Stimulated activated CD4-positive, alpha-beta T cell treated with anti-CD3 and anti-CD28 coated beads, Interleukin-15, amount 100 ng/mL, for 1 hour (primary cell): ENCODE measurements at places on chromosomes 12 and 14.

GRCh38 chr14:97219431-97220017 lies 422.3 kb downstream of the VRK1 start:
- peak; percentile 3 for DNase-seq

- DNase-seq, result no peak
These were observed 18.7 kb upstream of the OASL start for GRCh38 chr12:121057794-121058193.

DNA sequence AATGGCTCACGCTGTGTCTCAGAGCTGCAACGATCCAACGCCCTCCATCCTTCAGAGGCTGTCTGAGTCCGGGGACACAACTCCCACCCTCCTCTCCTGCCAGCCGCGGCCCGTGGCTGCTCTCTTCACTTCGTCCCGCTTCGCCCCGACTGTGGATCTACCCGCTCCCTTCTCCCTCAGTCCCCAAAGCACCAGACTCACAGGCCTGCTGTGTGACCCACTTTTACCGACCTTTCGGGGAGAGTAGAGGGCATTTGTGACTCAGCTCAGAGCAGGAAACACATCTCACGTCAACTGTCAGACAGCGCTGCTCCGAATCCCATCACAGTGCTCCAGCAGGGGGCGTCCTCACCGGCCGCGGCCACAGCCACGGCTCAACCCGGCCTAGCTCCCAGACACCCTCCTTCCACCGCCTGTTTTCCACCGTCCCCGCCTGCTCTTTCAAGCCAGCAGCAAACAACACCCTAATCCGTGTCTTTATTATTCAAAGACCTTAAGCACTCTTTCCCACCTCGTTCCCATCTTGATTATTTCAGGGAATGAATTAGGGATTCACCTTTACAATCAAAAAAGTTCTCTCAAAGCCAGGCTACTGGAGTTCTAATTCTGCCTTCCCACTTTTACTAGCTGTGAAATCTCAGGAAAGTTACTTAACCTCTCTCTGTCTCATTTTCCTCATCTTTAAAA lies 5.0 kb upstream of the AQP2 start:
- DNase-seq, result peak; percentile 69

DNA sequence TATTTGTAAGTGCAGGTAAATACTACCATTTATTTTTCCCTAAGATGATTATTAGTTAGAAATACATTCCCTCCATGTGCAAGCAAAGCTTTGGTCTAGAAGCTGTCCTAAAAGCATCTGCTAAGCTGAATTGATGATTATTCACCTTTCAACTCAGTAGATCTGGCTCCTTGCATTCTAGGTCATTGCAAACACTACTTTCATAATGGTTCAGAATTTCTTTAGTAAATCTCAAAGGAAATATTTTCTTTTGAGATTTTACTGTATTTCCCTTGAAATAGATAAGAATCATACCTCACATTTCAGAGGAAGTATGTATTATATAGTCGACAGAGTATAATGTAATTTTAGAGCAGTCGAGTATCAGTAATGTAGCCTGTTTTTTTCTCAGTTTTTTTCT lies 2.4 kb downstream of the ETNK1 start:
- DNase-seq, result no peak

DNA sequence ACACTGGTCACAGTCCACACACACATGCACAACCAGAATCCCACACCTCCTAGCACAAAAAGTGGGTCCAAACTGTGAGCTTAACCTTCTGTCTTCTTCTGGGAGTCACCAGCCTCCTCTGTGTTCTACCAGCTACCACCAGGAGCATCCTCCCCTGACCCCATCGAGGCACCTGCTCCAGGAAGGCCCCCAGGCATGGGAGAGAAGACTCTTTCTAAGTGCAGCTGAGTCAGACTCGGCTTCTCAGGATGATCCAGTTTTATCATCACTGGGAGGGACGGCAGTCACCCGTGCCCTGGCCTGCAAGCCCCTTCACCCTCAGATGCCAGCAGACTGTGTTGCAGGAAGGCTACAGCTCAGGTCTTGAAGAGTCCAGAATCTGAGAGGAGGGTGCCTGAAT lies 7.9 kb upstream of the ENDOU start:
- DNase-seq, result no peak

DNA sequence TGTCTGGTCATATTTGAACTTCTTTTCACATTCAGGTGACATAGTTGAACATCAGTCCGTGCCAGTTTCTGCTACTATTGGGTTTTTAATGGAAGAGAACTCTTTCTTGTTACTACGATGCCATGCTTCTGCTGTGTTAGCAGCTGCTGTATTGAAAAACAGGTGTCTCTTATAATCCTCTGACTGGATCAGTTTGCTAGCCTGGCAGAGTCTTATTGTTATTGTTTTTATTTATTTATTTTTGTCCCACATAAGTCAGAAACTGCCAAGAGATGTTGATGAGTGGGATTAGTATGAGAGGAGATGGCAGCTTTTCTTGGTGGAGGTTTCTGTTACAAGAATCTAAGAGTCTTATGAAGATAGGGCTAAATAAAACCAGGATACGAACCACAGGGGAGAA lies 14.6 kb downstream of the ETV6 start:
- no peak for DNase-seq

DNA sequence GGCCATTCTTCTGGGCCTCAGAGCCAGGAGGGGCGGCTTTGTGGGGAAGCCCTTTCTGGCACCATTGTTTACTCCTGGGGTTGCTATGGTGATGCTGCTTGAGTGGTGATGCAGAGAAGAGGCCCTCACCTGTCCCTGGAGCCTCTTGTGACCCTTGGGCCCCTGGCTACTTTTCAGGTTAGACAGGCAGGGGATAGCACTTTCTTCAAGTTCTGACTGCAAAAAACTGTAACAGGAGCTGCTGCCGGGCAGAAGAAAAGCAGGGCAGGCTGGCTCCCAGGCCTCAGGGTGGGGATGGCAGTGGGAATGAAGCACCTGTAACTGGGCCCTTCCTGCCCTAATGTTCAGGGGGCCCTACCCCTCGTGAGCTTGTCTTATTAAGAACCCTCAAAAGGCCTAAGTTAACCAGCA lies at the start of gene TEX52:
Gene TEX52 (minus strand): TSS at position 19 of the 411 bp plus-strand sequence. CDS start 13 bp downstream, at position 6.
- DNase-seq, result no peak

DNA sequence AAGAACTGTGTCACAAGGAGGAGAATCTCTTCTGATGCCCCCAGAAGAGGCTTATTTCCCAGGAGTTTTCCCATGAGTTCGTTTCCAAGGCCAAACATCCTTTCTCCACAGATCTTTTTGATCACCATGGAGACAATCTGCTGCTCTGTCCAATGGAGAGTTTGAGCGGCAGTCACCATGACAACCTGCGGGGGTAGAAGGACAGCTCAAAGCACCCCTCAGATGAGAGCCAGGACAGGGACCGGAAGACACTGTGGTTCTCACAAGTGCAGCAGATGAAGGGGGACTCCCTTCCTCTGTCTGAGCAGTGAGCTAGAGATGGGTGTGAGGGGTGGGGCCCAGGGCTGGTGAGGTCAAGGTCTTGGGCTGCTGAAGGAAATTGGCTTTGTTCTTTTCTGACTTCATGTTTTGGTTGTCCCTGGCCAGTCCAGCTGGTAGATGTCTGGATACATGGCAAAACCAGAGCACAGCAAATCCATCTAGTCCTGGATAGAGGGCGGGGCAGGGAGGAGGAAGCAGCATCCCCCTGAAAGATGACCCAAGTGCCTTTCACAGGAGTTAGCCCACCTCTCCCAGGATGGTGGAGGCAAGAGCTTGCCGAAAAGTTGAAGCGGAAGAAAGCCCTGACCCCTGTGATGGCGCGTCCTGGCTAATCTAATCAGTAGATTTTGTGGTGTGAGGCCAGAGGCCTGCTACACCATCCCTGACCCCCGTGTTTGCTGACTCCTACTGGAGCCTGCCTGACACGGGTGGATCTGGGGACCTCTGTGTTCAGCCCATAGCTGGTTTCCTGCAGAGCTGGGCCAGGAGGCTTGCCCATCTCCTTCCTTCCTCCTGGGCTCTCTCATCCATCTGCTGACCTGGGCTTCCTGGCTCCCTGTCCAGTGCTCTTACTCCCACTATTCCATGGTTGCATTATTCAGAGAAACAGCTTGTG lies 24.4 kb downstream of the DHRS2 start:
- no peak for DNase-seq

- DNase-seq, result peak; percentile 67
These were observed 2.5 kb downstream of the PTPN6 start for GRCh38 chr12:6953442-6954315.

- no peak for DNase-seq
These were observed 746.0 kb downstream of the VRK1 start for GRCh38 chr14:97543221-97543620.

DNA sequence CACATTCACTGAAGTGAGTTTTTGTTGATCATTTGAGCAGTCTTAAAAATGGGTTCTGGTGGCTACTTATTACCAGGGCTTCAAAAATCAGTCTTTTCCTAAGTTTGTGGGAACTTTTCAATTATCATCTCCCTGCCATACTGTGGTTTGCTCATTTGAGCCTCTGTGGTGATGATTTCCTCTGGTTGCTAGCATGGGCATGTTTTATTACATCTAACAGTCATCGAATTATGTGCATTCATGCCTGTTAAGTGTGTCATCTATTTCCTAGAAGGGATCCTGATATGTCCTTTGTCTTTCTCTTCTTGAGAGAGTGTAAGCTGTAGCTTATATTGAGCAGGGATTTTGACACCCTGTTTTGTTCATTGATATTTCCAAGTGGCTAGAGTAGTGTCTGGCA lies 116.8 kb downstream of the WIF1 start:
- DNase-seq, result no peak

DNA sequence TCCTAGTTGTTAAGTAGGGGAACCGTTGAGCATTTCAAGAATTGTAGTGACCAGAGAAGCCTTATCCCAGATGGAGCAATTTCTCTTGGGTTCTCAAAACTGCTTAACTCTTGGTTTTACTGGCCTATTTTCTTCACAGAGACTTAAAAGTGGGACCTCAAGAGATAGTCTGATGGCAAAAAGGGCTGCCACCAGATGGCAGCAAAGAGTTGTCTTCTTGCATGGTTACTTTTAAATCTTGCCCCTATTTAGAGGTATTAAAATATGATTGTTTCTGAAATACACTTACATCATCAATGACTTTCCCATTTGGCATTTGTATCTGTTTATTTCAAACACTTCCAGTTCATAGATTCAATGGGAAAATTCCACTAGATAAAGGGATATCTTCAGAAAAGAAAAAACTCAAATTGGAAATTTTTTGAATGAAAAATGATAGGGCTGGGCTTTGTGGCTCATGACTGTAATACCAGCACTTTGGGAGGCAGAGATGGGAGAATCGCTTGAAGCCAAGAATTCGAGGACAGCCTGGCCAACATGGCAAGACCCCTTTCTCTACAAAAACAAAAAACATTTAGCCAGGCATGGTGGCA lies 69.9 kb upstream of the CNTN1 start:
- DNase-seq, result no peak

GRCh38 chr12:56880125-56880992 lies 53.8 kb downstream of the SDR9C7 start:
- no peak for DNase-seq

DNA sequence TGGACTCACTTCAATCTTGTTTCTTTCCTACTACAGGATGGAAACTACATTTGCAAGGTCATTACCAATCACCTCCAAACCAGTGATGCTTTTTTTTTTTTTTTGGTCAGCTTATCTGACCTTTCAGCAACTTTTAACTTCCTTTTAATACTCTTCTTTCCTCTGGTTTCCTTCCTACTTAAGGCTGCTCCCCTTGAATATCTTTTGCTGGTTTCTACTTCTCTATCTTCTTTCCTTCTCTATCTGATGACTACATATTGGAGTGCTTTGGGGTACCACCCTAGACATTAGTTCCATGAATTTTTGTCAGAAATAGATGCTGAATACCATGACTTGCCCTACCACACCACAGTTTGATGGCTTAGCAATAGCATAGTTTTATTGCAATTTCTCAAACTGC lies 197.7 kb upstream of the DDHD1 start:
- no peak for DNase-seq

GRCh38 chr14:95294320-95294719 lies 25.4 kb downstream of the CLMN start:
- no peak for DNase-seq

DNA sequence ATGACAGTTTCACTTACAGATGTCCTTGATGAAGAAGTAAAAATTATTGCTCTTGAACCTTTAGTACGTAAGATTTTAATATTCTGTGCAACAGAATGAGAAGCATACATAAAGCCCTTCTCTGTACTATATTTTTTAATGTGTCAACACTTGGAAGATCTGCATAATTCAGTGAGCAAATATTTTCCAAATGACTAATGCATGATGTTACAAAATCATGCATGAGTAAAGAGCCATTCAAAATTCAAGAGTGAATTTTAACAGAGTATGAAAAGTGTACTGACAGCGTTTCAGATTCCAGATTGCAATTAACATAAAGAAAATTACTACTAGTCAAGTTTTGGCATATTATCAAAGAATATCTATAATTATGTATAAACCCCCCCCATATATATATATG lies 101.4 kb upstream of the BBS10 start:
- no peak for DNase-seq

GRCh38 chr14:70995211-70995610 lies 88.0 kb downstream of the PCNX1 start:
- no peak for DNase-seq

- DNase-seq, result no peak
These were observed 503 bp downstream of the HOXC12 start for GRCh38 chr12:53955036-53955775.

GRCh38 chr14:24258548-24259265 lies 4.3 kb downstream of the TGM1 start:
- DNase-seq, result no peak

DNA sequence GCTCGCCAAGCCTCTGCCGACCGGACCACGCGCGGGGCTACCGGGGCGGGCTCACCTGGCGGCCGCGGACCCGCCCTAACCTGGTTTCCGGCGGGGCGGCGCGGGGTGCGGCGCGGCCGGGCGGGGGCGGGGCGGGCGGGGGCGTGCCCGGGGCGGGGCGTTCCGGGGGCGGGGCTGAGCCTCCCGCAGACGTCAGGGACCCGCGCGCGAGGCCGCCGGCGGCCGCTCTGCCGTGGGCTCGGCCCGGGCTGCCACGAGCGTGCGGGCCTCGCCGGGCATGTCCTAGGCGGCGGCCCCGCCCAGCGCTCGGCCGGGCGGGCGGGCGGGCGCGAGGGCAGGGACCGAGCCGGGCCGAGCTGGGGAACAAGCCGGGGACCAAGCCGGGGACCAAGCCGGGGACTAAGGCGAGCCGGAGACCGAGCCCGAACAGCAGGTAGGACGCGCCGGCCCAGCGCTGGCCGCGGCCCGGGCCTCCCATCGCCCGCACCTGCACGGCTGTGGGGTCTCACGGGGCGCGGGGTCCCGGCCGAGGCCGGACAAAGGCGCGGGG lies at the start of gene CEP170B:
Gene CEP170B (plus strand): TSS at position 188 of the 550 bp plus-strand sequence. CDS start 3,183 bp downstream, outside the sequence.
- DNase-seq, result peak; percentile 42

- no peak for DNase-seq
These were observed 187.0 kb upstream of the C14orf180 start for GRCh38 chr14:104392396-104393198.

GRCh38 chr14:83923842-83924241 lies 1606.1 kb upstream of the FLRT2 start:
- no peak for DNase-seq

- no peak for DNase-seq
These were observed 2.5 kb downstream of the DUSP6 start for GRCh38 chr12:89349814-89350213.

- no peak for DNase-seq
These were observed 75.4 kb downstream of the ABCC9 start for GRCh38 chr12:21865846-21866245.
